ENCODE measurements at places on chromosomes 6 and 20. TPM values are rescaled to one million over a fixed set of nuclear protein-coding genes. Genes with fewer than 3 reads are reported as not detected.

GRCh38 chr6:13767121-13767808 lies 47.1 kb downstream of the MCUR1 start:
- DNase-seq = no peak

GRCh38 chr6:167860550-167861226 lies 34.0 kb downstream of the AFDN start:
- DNase-seq = no peak

GRCh38 chr6:87824958-87825491 lies 123.0 kb upstream of the AKIRIN2 start:
- DNase-seq = no peak

- no peak for DNase-seq
These were observed 39.2 kb upstream of the RNF8 start for GRCh38 chr6:37314487-37315156.

RIPOR3 gene
- 15.0 TPM for polyA plus RNA-seq

TBX18 gene
- polyA plus RNA-seq = 8.3 TPM

CRYBG1 gene
- polyA plus RNA-seq = 6.6 TPM

DNA sequence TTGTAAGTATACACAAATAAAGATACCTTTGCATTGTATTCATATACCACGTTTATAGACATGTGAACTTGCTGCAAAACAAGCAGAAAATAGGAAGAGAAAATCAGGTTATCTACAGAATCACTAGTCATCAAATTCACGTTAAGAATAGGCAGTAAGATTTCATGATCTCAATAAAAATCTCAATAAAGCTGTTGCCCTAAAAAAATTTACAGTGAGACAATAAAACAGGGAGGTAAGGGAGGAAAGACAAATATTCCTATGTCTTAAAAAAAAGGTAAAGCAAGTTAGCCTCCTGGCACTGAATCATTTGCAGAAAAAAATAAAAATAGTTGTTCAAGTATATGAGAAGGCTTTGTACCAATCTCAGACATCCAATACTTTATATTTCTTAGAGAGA lies 44.1 kb downstream of the GPX5 start:
- DNase-seq = no peak

DNA sequence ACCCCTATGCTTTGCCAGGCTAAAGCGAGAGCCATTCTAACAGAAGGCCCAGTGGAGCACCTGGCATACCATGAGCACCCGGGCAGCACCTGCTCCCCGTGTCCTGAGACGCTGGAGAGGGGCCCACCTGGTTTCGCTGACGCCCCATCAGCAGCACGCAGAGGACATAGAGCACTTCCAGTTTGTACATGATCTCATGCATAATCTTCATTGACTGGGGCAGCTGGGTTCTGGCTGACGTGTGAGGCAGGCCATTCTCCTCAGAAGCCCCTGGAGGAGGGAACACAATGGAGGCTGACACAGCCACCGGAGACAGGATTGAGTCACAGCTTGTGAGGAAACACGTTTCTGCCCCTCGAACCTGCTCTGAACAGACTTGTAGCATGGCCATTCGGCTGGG lies 65.4 kb downstream of the MYH7B start:
- no peak for DNase-seq

DNA sequence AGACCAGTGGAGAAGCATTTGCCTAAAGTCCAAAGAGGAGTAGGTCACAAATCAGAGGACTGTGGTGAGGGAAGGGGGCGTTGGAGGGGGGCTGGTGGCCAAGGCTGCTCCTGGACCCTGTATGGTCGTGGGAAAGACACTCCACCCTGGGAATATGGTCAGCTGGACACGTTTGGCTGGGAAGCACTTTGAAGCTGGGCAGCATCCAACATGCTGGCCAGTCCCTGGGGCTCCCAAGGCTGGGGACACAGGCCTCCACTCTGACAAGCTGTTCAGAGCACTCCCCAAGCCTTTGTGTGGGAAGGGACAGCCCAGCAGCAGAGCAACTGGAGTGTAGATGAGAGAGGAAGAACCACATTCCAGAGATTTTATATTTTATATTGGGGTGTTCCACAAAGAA lies 203.2 kb downstream of the ANKRD60 start:
- no peak for DNase-seq

DNA sequence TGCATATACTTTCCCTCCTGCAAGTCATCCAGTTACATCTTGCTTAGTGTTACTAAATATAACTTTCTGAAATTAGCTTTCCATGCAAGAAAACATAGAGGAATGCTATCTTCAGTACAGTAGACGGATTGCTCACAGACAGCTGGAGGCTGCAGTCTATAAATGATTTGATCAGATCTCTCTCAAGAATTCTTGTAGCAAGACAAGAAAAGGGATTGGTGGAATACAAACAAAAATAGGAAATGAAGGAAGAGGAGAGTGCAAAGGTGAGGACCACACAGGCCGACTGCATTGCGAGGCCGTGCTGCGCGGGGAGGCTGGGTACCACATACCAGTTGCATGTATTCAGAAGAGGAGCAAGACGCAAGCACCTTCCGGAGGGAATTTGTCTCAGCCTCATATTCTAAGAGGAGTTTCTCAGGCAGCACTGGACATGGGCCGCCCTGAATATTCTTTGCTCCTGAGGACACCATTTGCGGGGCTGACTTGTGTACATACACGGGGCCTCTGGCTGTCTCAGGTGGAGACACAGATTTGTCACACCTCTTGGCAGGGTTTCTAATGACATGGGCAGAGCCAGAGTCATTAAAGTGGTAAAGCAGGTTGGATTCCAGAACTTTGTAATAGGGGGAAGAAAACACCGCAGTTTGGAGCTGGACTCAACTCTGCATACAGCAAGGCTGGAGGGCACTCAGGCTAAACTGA lies 22.7 kb upstream of the KIF25 start:
- no peak for DNase-seq

DNA sequence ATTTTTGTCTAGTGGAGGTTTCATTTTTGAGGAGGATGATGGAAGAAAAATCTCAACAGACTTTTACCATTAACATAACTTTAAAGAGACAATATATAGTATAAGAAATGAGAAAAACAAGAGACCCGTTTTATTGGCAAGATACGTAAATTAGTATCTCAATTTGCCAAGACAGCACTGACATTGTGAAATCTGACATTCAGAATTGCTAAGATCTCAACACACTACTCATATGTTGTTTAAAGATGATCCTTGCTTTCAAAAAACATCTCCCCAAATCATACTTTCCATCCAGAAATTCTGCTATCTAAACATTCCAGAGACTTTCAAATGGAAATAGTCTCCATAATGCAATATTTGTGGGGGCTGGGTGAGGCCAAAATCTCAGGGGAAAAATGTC lies 220.9 kb upstream of the CEP162 start:
- DNase-seq = no peak

DNA sequence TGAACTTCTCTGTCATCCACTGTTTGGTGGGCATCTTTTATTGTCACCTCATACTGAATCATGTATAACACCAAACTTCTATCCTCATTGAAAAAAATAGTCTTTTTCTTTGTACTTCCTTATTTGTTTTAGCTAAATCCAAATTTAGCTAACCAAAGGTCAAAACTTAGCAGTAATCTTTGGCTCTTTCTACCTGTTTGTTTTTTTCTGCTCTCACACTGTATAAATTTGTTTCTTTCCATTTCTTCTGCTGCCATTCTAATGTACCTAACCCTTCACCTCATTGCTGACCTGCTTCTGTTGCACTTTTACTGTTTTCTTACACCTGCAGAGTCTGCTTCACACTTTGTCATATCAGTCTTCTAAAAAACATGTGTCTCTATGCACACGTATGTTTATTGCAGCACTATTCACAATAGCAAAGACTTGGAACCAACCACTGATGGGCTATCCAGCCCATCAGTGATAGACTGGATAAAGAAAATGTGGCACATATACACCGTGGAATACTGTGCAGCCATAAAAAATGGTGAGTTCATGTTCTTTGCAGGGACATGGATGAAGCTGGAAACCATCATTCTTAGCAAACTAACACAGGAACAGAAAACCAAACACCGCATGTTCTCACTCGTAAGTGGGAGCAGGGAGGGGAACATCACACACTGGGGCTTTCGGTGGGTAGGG lies 7.2 kb downstream of the ATRN start:
- DNase-seq = no peak

GRCh38 chr6:90846824-90847223 lies 260.0 kb upstream of the MAP3K7 start:
- no peak for DNase-seq

- peak; percentile 51 for DNase-seq
These were observed 65.6 kb downstream of the TULP4 start for GRCh38 chr6:158377860-158378259.

DNA sequence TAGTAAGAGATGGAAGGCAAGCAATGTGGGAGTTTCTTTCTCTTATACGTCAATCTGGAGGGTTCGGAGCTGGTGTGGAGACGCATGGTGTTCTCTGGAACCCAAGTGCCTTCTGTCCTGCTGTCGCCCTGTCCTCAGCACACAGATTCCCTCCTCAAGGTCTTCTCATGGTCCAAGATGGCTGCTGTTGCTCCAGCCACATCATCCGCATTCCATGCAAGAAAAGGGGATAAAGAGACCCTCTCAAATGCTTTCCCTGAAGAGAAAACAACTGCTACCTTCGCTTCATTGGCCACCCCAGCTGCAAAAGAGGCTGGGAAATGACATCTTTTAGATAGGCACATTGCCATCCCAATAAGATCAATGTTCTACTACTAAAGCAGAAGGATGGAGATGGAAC lies 151.2 kb downstream of the ANKRD60 start:
- DNase-seq = no peak

DNA sequence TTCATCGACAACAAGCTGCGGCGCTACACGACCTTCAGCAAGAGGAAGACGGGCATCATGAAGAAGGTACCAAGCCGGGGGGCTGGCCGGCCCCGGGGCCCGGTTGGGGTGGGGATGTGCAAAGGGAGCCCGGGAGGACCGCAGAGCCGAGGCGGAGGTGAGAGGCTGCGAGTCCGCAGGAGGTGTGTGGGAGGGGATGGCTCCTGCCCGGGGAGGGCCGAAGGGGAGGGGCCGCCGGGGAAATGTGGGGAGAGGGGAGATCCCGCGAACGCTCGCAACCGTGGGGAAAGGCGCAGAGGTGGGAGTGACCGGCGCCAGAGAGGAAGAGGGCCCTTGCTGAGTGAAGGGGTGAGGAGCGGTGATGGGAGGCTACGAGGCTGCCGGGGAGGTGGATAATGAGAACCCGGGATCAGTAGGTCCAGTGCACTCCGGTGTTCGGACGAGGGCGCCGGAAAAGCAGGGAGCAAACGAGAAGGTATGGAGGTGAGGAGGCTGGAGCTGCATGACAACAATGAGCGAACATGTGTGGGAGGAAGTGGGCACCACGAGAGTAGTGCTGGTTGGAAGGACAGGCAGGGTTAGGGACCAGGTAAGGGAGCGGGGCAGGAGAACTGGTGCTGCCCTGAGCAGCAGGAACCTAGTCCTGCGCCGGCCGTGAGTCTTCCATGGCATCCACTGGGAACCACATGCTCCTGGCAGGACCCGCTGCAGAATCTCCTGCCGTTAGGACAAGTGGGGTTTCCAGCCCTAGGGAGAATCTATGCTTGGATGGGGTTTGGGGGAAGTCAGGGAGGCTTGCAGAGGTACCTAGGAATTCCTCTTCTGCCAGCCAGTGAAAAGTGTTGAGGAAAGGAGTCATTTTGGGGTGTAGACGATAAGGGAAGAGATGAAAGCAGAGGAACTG lies 1.3 kb downstream of the SRF start:
- DNase-seq = no peak

GCNT2 gene
- polyA plus RNA-seq = 1.5 TPM

- no peak for DNase-seq
These were observed 501.2 kb downstream of the MMUT start for GRCh38 chr6:48961781-48962415.

GRCh38 chr6:114288701-114289495 lies 53.9 kb downstream of the HS3ST5 start:
- DNase-seq = no peak

Data from urinary bladder (tissue), 4 donors.